Astrocyte of the hippocampus (primary cell): ENCODE measurements at places on chromosomes 5 and 9.
A peak's percentile ranks its signal among the peaks of the same experiment; 100 is the strongest.

DNA sequence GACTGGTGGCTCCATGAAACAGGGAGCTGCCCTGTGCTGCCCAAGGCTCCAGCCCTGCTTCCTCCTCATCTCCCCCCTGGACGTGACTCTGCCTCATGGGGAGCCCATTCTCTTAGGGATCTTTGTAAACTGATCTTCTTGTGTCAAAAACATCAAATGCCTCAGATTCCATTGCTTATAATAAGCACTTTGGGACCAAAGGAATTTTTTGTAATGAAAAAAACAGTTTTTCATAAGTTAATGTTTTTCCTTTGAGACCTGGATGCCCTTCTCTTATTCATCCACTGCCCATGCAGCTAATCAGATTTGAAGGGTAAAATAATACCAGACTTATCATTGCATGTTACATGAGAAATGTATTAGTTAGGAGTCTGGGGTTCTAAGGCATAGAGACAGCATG lies 41.7 kb downstream of the PALM2AKAP2 start:
- DNase-seq: peak; percentile 28

DNA sequence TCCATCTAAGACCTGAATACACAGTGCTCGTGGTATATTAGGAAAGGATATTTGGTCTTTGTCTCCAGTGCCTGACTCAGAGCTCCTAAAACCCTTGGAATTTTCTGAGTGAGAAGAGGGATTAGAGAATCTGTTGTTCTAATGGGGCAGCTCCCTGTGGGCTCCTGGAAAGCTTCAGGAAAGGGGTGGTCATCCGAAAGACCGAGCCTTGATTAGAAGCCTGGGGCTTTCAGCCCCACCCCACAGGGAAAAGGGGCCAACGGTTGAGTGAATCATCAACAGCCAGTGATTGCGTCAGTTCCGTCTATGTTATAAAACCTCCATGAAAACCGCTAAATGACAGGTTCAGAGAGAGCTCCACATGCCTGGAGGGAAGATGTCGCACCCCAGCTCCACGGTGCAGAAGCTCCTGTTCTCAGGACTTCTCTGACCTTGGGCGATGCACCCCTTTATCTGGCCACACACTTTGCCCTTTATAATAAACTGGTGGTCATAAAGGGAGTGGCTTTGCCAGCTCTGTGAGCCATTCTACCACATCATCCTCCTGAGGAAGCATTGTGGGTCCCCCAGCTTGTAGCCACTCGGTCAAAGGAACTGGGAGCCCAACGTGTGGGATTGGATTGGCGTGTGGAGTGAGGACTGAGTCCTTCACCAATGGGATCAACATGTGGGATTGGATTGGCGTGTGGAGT lies 71.0 kb upstream of the ICE1 start:
- peak; percentile 79 for DNase-seq

- peak; percentile 71 for DNase-seq
Measured at GRCh38 chr5:157549283-157549629, 26.3 kb downstream of the ADAM19 start.

DNA sequence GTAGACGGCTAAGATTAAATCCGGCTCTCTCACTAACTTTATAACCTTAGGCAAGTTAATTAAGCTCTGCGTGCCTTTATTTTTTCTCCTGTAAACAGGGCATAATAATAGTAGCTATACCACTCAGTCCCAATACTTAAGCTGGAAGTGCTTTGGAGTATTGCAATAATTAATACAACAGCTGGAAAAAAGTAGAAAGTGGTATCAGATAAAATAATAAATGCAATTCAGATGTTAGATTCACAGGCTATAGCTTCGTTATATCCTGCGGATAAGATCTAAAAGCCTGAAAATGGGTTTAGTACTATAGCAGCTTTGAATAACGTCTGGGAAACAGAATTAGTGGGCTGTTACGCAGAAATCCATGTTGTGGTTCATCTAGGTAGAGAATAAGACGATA lies 51.8 kb downstream of the MEGF9 start:
- DNase-seq: no peak

DNA sequence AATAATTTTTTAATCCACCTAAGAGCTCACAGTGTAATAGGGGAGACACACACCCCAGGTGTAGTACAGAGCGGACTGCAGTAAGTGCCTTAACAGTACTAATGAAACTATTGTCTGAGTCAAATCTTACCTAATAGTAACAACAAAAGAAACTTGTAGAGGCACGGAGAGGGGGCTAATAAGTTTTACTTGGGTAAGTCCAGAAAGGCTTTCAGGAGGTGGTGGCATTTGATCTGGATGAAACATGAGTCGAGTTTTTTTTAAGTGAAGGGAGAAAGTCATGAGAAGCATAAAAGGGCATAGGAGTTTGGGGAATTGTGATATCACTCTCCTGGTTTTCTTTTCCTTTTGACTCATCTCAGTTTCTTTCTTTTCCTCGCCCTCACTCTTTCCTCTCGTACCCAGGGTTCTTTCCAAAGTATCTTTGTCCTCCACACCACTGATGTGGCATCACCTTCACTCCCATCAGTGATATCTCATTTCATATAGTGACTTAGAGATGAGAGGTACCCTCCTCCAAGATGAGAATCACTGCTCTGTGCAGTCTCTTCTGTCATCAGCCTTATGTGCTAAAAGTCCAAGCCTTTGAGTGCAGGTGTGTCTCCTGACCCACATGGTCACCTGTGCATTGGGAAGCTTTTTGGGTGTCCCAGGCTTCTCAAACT lies 2.0 kb downstream of the CTNNA1 start:
- no peak for DNase-seq

GRCh38 chr5:53076014-53076583 lies 33.5 kb downstream of the MOCS2 start:
- peak; percentile 7 for DNase-seq

- DNase-seq: peak; percentile 45
Measured at GRCh38 chr5:35202319-35203111, 27.8 kb downstream of the PRLR start.

DNA sequence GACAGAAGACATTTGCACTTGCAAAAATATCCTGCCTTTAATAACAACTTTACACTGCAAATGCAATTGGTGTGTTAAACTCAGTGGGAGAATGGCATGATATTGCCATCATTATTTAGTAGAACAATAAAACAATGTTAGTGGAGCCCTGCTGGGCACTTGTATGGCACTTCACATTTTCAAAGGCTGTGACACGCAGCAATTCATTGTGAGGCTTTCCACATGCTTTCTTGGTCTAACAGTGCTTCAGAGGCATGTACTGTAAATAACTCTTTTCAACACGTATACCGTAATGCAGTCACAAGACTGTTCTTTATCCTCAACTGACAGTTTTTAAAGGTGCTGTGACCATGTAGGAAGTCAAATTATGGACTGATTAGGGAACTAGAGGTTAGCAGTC lies 155.5 kb upstream of the EPB41L4A start:
- DNase-seq: no peak

DNA sequence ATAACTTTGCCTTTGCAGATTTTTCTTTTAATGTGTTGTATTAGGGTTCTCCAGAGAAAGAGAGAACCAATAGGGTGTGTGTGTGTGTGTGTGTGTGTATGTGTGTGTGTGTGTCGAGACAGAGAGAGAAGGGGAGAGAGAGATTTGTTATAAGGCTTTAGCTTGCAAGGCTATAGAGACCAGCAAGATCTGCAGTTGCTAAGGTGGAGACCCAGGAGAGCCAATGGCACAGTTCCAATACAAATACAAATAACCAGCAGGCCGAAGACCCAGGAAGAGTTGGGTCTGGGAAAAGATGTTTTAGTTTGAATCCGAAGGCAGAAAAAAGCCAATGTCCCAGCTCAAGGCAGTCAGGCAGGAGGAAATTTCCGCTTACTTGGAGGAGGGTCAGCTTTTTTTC lies 23.0 kb downstream of the TMOD1 start:
- no peak for DNase-seq

DNA sequence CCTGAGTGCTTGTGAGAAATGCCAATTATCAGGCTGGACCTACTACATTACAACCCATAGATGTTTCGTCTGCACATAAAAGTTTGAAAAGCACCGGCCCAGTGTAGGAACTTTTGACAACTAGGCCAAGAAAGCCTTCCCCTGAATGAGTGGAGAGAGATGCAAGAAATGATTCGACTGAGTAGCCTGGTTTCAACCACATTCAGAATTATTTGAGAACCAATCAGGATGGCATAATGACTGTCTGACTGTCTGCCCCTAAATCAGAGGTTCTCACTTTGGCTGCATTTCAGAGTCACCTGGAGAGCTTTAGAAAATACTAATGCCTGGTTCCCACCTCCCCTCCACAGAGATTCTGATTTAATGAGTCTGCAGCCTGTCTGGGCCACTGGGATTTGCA lies 61.1 kb downstream of the FRMD3 start:
- DNase-seq: no peak

- no peak for DNase-seq
Measured at GRCh38 chr5:120502531-120502930, 38.4 kb downstream of the PRR16 start.

GRCh38 chr9:136381966-136382513 lies 8.6 kb upstream of the CARD9 start:
- DNase-seq: no peak

- DNase-seq: no peak
Measured at GRCh38 chr9:124688238-124688904, 82.7 kb downstream of the NR6A1 start.

DNA sequence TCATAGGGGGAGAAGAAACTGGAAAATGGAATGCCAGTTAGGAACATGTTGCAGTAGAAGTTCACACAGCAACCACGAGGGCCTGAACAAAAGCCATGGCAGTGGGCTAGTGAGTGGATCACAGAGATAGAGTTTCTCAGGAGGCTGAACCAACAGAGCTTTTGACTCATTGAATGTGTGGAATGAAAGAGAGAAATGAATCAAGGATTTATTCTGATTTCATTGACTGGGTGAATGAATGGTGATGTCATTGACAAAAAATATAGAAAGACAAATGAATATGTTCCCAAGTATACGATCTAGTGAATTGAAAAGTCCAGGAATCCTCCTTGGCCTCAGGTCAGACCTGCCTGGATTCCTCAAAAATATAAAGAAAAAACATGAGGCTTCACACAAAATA lies 99.2 kb downstream of the ZNF462 start:
- DNase-seq: peak; percentile 57

GRCh38 chr5:16855485-16855884 lies 80.6 kb downstream of the MYO10 start:
- DNase-seq: peak; percentile 28

DNA sequence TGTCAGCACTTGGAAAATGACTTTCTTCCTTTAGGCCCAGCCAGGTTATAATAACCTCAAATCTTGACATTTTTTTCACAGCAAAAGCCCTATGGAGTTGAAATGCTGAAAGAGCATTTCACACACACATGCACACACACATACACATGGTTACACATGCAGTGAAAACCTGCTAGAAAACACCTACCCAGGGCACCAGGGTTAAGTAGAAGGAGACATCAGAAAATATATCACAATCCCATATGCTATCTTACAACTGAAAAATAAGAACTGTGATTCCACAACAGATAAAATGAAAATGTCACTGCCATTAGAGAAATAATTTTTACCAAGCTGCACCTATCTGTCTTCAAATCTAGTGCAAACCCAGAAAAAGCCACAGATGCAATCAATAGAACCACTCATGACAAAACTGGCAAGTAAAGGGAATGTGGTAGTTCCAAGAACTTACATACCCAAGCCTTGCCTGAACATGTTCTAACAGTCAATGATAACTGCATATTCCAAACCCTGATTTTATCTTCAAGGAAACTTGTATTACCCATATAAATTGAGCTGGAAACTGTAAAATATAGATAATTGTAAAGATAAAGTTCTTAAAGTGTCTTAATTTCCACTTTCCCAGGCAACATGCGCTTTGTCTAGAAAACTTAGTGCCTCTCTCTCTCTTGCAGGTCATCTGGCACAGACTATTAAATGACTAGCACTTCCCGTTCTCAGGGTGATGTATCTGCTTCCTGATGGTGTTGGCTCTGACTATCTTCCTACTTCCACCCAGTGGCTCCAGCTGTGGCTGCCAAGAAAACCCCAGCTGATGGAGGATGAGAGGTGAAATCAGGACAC lies 250.2 kb upstream of the PTGER4 start:
- DNase-seq: no peak

- DNase-seq: no peak
Measured at GRCh38 chr5:82019342-82020138, 47.7 kb downstream of the ATG10 start.

- DNase-seq: no peak
Measured at GRCh38 chr9:113156880-113157279, 6.1 kb downstream of the SLC31A2 start.

DNA sequence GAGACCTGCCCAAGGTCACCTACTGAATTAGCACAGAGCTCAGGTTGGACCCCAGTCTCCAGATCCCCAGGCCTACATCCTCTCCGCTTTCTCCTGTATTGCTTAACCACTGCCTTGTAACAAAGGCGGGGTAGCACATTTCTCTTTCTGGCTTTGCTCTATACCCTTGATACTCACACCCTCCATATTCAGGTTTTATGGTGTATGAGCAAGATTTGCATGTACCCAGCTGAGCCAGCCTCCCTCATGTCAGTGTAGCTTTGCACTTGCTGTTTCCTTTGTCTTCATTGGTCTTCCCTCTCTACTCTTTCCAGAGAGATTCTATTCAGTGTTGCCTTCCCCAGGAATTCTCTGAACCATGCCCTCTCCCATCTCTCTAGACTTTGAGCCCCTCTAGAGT lies 19.6 kb upstream of the ZCCHC7 start:
- no peak for DNase-seq

- DNase-seq: peak; percentile 95
Measured at GRCh38 chr5:139104577-139105276, 93.4 kb downstream of the SIL1 start.

DNA sequence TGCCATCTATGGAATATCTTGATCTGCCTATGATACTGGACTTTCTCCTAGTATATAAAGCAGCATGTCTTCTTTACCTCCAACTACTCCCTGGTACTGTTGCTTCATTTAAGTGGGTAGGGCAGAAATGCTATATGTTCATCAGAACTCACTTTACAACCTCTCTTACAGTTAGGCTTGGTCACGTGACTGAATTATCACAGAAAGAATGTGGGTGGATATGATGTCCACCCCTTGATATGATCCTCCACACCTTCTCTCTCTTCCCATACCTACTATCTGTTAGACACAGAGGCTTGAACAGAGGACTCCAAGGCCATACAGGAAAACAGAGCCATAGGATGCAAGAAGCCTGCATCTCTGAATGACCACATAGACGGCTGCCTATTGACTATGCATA lies 19.8 kb downstream of the CRHBP start:
- no peak for DNase-seq

GRCh38 chr9:31597977-31598376 lies 786.5 kb upstream of the ACO1 start:
- peak; percentile 86 for DNase-seq

GRCh38 chr5:133079048-133079447 lies 27.2 kb downstream of the HSPA4 start:
- DNase-seq: no peak
